ENCODE measurements at places on chromosomes 2 and 18.

GRCh38 chr2:230564805-230565779, 147.6 kb upstream of the CAB39 start:
- DNase-seq: no peak

DNA sequence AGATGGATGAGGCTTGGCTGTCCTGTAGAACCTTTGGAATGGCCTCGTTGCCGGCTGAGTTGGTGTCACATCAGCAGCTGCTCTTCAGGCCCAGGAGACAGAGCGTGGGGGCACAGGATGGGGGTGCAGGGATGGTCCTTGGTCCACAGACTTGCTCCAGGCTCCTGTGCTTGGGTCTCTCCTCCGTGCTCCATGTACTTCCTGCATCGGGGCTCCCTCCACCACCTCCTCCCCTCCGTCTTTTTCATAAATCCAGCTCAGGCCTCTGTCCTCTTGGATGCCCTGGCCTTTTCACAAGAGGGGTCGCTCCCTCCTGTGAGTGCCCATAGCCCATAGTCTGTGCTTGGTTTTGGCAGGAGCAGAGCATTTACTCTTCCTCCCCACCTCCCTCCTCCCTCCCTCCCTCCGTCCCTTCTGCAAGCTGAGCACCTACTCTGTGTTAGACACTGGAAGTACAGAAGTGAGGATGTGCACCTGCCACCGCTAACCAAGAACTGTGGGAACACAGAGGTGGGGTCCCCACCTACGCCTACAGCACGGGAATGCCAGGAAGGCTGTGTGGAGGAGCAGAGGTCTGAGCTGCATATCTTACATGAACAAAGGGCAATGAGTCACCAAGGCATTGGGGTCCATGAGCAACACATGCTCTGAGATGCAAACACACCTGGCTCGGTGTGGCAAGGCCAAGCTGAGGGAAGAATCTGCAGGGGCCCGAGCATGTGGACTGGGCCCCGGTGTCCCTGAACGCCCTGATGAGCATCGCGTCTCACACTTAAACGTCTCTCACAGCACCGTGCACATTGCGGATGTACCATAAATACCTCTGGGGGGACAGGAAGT, 458.7 kb upstream of the HS6ST1 start:
- DNase-seq: no peak

GRCh38 chr2:109686921-109687320, 72.8 kb downstream of the SOWAHC start:
- no peak for DNase-seq

DNA sequence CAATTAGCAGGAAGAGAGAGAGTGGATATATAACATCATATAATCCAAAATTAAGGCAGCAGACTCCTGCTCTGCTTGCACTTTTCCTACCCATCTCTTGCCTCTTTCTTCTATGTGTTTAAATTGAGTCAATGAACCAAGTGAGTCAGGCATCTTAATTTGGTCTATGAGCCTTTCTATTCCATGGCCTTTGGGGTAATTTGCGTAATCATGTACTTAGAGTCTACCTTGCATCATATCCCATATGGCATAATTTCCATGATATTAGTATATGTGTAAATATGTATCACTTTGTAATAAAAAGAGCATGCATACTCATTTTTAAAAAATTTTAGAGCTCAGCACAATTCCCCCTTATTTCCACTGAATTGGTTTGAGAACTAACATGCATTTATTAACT, 555.2 kb downstream of the STK39 start:
- DNase-seq: no peak

- DNase-seq: no peak
These were observed 59.9 kb downstream of the TNP1 start for GRCh38 chr2:216799873-216800431.

GRCh38 chr2:8219096-8219495, 462.8 kb upstream of the ID2 start:
- no peak for DNase-seq

- no peak for DNase-seq
These were observed 18.2 kb downstream of the IWS1 start for GRCh38 chr2:127508023-127508630.

GRCh38 chr2:3566806-3567205, 8.3 kb upstream of the RPS7 start:
- no peak for DNase-seq

GRCh38 chr18:63138436-63139340, 180.9 kb downstream of the BCL2 start:
- DNase-seq: no peak

DNA sequence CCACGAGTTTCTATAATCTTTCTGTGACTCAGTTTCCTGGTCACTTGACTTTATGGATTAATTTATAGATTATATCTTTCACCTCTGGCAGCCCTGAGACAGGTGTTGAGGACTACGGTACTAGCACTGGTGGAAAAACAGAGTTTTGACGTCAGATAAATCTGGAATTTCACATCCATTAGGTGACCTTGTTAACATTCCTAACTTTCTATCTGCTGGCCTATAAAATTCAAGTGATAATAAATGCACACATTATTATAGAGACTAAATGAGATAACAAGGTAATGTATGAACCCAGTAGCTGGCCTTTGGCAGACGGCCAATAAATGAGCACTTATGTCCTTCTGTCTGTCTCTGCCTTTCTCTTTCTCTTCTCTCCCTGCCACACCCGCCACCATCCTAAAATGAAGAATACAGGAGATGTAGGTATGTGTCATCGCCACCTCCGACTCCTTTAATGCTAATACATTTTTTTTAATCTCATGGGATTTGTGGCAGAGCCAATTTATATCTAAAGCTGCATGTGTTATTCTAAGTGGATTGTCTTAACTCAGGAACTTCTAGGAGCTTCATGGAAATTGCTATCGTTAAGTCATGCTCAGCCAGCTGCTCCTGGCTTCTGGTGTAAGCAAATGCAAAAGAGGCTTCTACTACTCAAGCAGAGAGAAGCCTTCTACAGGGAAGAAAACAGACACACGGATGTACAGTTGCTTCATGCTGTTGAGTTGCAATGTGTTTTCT, 2.3 kb downstream of the TM4SF20 start:
- DNase-seq: no peak

GRCh38 chr2:240622060-240622411, 3.2 kb upstream of the GPR35 start:
- DNase-seq: no peak

DNA sequence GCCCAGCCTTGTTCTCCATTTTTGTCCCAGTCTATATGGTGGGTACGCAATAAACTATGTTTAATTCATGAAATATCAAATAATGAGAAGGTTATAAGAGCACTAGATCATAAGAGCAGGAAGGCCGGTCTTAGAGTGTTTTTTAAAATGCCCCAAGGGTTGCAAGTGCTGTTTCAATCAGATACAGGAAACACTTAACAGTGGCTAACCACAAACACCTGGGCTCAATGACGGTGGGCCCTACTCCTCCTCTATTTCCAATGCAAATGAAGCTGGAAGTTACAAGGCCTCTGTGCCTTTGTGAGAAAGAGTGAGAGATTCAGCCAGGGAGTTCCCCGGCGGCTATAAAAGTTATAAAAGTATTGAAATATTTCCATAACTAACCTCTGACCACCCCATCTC, 18.9 kb upstream of the WDR33 start:
- DNase-seq: peak; percentile 21

- no peak for DNase-seq
These were observed 20.8 kb downstream of the RASGRP3 start for GRCh38 chr2:33497221-33497650.

GRCh38 chr18:58723810-58724602, 52.7 kb downstream of the MALT1 start:
- no peak for DNase-seq

DNA sequence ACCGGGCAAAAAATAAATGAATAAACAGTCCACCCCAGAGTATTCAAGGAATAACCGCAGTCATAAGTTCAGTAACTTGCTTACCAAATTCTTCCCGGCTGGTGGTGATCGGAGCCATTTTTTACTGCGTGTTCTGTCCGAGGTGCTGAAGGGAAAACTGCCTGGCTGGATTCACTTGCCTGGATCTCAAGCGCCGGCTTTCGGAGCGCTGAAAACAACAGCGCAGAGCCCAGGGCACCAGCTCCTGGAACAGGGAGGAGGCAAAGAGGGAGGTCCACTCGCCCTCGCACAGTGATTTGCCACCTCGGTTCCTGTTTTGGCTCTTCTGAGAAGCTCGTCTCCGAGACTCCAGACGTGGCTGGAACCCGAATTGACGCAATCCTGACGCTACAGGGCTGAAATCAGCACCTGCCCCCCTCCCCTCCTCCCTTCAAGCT, at the start of gene SYT4:
SYT4 (minus strand) TSS at position 327 of the 437 bp plus-strand sequence; CDS start at position 118, 209 bp downstream.
- no peak for DNase-seq

DNA sequence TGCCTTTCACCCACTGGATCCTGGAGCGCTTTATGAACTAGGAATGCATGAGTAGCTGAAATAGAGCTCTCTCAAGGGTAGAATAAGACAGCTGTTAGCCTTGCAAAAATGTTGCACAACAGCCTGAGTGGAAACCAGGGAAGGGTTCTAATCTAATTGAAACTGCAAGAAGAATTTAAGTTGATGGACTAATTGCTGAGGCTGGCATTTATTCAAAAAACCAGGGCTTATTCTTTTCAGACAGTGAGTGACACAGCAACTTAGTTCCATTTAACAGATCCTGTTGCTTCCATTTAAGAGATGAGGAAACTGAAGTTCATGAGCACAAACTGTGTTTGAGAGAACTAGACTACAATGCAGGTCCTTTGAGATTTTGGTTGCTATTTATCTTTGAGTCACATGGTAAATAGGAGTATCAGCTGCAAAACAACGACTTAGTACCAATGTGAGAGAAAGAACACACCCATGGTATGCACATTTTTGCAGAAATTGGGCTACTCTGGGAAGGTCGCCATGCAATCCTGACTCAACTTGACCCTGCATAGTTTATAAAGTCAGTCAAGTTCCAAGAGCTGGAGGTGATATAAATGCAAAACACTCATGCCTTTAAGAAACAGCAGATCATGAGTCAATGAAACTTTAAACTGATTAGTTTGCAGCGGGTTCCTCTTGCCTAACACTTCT, 76.4 kb upstream of the PARD3B start:
- no peak for DNase-seq

GRCh38 chr18:10856132-10856531, 293.2 kb downstream of the PIEZO2 start:
- DNase-seq: no peak

GRCh38 chr2:45789961-45790723, 138.7 kb downstream of the PRKCE start:
- DNase-seq: no peak

DNA sequence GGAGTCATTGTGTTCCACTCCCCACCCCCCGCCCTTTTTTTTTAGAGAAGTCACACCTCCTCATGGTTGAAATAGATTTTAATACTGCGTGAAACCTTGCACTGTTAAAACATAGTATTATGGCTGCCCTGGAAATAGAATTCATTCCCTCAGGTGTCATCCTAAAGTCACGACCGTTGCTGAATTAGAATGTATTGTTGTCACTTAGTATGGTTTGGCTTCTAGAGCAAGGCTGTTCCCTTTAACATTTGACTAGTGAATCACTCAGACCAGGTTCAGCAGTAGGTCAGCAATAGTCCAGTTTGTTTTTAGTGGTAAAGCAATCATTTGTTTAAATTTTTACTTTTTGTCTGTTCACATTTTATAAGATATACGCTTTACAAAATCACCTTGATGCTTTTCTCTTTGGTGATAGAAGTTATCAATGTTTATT, 1.2 kb downstream of the BABAM2 start:
- DNase-seq: no peak

GRCh38 chr2:230976671-230977171, 19.2 kb upstream of the SPATA3 start:
- no peak for DNase-seq

GRCh38 chr2:145106293-145106692, 586.4 kb upstream of the ZEB2 start:
- DNase-seq: no peak

DNA sequence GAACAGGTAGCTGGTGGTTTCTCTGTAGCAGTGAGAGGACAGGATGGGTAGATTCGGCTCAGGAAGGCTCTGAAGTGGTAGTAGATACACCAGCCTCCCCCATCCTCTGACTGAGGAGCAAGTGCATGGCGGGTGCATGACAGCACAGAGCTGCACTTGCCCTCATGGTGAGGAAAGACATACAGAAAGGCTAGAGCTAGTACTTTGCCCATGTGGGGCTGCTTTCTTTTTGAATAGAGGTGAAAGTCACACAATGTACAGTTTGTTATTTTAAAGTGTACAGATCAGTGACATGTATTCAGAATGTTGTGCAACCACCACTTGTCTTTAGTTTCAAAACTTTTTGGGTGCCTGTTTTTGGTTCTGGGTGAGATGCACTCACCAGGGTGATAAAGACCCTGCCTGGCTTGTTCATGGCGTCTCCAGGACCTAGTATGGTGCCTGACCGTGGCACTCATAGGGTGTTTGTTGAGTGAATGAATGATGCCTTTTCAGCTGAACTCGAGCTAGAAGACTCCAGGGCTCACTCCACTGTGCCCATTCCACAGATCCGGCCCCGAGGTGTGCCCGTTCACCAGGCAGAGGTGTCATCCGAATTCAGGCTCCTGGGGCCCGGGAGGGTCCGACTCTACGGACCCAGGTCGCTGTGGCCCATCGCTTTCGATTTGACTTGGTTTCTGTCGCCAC, 421 bp upstream of the VAMP5 start:
- no peak for DNase-seq

DNA sequence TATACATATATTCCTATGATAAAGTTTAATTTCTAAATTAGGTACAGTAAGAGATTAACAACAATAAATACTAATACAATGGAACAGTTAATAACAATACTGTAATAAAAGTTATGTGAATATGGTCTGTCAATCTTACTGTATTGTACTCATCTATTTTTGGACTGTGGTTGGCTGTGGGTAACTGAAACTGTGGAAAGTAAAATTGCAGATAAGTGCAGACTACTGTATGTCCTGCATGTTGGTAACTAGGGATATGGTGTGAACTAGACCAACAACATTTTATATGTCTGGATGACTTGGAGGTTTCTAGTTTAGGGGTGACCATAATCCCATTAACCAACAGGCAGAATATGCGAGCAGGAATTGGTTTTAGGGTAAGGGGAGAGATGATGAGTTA, 23.3 kb downstream of the PHLPP1 start:
- no peak for DNase-seq

- DNase-seq: no peak
These were observed 65.7 kb upstream of the CNGA3 start for GRCh38 chr2:98280376-98281102.

GRCh38 chr18:77145364-77145901, 12.8 kb upstream of the MBP start:
- no peak for DNase-seq

Data from activated CD4-positive, CD25-positive, alpha-beta regulatory T cell treated with anti-CD3 and anti-CD28 coated beads, Interleukin-2, amount 50 U/mL, for 16 hours (primary cell).